ENCODE measurements at places on chromosomes 16 and 17. TPM values are rescaled to one million over a fixed set of nuclear protein-coding genes. Genes with fewer than 3 reads are reported as not detected.

The ACE gene
- total RNA-seq = not detected

DNA sequence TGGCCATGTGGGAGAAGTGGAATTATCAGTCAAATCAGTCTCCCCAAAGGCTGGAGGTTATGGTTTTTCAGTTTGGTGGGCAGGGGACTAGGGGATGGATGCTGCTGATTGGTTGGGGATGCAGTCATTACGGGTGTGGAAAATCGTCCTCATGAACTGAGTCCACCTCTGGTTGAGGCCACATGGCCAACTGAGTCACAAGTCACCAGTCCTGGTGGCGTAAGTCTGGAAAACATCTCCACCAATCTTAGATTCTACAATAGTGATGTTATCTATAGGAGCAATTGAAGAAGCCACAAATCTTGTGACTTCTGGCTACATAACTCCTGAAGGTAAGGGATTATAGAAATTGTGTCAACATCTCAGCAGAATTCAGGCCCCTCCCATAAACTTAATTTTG, 5.2 kb upstream of the RNF135 start:
- no peak for DNase-seq

DNA sequence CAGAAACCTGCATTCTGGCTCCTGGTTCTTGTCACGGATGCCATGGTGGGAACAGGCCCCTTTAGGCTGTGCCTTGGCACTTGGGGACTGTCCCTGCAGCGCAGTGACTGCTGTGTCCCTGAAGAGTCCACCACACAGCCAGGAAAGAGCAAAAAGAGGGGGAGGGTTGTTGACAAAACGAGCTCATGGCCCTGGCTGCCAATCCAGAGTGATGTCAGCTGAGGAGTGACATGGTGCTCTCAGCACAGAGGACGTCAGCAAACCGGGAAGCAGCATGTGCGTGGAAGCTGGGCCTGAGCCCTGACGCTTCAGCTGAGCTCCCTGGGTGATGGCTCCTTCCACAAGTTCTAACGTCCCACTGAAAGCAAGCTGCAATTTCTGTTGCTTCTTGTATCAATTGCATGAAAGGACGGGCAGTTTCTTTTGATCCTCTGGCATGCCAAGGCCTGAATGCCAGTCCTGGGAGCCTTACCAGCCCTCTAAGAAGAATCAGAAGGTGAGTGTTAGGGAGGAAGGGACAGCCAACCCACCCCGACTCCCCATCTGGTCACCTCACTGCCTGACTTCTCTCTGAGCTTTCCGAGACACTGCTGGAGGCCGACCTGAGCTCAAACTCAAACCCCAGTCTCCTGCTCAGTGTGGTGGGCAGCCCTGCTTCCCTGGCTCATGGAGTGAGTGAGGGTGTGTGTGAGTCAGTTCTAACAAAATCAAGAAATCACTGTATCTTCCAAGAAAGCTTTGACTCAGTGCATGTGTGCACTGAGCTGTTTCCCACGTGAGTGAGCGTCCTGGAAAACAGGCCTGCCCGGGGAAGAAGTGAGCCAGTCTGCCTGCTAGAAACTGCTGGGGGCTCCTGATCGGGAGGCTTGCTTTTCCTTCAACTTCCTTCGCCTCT, 14.7 kb upstream of the WNT3 start:
- DNase-seq = no peak

The KRTAP9-1 gene
- total RNA-seq = not detected

- DNase-seq = no peak
Observed at GRCh38 chr16:49499869-49500610, 126.4 kb downstream of the C16orf78 start.

DNA sequence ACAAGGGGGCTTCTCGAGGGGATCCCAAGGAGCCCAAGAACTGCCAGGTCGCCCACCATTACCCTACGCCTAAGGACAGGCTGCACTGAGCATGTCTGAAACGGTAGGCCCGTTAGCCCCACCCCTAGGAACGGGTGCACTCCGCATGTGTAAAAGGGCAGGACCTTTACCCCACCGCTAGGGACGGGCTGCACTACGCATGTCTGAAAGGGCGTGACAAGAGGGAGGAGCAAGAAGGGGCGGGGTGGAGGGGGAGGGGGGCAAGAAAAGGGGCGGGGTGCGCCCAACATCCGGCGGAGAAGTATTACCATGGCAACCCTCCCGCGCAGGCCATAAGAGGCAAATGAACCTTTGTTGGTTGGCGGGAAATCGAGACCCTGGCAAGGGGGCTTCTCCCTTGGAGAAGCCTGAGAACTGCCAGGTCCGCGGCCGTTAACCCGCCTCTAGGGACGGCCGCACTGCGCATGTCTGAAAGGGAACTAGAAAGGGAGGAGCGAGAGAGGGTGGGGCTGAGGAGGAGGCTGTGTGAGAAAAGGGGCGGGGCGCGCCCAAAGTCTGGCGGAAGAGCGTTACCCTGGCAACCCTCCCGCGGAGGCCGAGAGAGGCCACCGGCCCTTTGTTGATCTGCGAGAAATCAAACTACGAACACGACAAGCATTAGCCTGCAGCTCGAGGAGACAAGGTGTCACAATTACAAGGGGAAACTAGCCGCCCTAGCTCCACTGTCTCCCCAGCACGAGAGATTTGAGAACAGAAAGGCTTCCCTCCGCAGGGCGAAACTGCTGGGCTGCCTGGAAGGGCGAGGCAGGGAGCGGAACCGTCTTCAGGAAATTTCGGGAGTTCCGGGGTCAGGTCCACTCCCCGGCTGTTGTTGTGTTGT, 2046.8 kb downstream of the TP53TG3F start:
- DNase-seq = no peak

The NKD1 gene
- 0.42 TPM for total RNA-seq

Data from SJSA1 (cell line).